ENCODE measurements at places on chromosomes 4 and X. TPM values are rescaled to one million over a fixed set of nuclear protein-coding genes. Genes with fewer than 3 reads are reported as not detected.

KLHL4 gene
- total RNA-seq: 39.9 TPM

PLXNA3 gene
- total RNA-seq: 458 TPM

NSG1 gene
- total RNA-seq: 208 TPM

ZNF280C gene
- total RNA-seq: 13.0 TPM

OPRPN gene
- total RNA-seq: not detected

GPAT3 gene
- total RNA-seq: not detected

IL2RG gene
- total RNA-seq: not detected

PSAPL1 gene
- total RNA-seq: not detected

CENPVL1 gene
- not detected for total RNA-seq

DNA sequence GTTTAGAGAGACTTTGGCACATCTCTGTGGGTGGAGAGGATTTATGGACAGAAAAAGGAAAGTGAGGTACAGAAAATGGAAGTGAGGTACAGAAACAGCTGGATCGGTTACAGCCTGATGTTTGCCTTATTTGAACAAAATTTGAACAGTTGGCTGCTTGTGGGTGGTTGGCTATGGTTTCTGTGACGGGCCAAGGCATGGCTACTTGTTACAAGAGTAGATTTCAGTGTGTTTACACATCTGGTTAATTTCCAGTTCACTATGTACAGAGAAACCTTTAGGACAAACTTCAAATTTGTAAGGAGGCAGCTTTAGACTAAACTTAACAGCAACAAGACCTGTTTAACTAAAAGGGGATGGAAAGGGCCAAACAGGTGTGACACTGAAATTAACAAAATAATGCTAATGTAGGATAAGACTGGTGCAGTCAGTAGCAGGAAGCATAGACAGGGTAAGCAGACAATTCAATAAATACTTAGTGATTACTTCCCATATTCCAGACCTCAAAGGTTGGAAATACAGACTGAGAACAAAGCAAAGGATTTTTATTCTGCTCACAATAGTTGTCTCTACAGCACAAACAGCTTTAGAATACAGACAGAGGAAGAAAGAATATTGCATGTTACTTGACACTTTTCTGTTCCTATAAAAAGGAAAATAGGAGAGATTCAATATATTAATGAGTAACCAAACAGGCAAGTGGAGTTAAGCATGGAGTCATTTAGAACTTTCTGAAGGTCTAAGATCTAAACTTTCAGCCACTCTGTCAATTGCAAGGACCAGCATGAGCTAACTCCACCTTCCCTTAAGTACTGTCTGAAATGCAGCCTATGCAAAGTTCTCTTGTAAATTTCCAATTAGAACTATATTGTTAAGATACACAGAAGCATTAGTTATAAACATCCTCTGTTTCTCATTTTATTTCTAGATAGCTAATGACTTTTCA lies 294.4 kb upstream of the FAT4 start:
- DNase-seq: no peak

GRCh38 chr4:6002492-6002833 lies 15.8 kb downstream of the C4orf50 start:
- DNase-seq: no peak

GRCh38 chr4:115234405-115235093 lies 121.1 kb upstream of the NDST4 start:
- no peak for DNase-seq

GRCh38 chrX:6384371-6384770 lies 150.5 kb downstream of the VCX3A start:
- DNase-seq: no peak

DNA sequence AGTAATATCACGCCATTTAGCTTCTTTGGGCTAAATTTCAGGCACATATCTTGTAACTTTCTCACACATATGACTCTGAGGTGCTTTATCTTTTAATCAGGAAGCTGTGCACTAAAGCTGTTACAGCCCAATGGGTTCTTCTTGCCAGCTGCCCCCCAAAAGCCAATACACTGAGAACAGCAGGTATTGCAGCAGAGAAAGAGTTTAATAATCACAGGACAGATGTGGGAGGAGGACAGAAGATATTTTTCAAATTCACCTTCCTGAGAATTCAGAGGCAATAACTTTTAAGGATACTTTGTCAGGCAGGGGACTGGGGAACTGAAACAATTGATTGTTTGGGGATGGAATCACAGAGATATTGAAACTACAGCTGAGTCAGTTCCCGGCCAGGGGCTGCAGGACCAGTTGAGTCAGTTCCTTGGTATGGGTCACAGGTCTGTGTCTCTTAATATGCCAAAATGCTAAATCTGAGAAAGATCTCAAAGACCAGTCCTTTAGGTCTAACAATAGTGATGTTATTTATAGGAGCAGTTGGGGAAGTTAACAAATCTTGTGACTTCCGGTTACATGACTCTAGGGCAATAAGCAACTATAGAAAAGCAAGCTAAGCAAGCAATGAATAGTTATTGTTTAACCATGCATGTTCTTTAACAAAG lies 28.1 kb downstream of the DDIT4L start:
- DNase-seq: no peak

GRCh38 chr4:168839758-168840391 lies 170.2 kb downstream of the CBR4 start:
- DNase-seq: no peak

GRCh38 chr4:11765849-11766453 lies 337.3 kb upstream of the HS3ST1 start:
- DNase-seq: peak; percentile 22

DNA sequence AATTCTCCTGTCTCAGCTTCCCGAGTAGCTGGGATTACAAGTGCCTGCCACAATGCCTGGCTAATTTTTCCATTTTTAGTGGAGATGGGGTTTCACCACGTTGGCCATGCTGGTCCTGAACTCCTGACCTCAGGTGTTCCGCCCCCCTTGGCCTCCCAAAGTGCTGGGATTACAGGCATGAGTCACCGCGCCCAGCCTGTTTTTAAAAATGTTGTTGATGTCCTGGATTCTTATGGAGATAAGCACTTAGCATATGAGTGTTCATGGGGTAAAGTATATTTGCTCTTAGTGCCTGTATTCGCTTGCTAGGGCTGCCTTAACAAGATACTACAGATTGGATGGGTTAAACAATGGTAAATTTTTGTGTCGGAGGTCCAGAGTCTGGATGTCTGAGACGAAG lies 91.7 kb downstream of the CEP44 start:
- DNase-seq: no peak

- no peak for DNase-seq
Observed at GRCh38 chrX:38240541-38240940, 19.9 kb upstream of the SRPX start.

GRCh38 chr4:68180849-68181526 lies 51.3 kb upstream of the TMPRSS11F start:
- no peak for DNase-seq

- DNase-seq: no peak
Observed at GRCh38 chr4:73872316-73873108, 3.3 kb downstream of the CXCL1 start.

DNA sequence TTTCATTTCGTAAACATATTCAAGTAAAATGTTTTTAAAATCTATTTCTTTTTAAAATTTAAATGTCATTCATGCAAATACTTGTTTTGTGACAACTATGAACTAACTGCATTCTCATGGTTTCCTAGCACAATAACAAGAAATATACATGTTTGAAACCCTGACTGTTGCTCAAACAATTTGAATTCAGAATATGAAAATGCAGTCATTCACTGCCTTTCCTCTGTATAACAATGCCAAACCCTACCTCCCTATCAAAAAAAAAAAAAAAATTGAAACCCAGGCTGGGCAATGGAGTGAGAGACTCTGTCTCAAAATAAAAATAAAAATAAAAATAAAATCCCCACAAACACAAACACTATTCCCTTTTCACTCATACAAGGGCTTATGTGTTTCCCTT lies 42.1 kb downstream of the MAB21L2 start:
- no peak for DNase-seq

- DNase-seq: peak; percentile 22
Observed at GRCh38 chr4:160880180-160880579, 1283.6 kb downstream of the FSTL5 start.

GRCh38 chr4:176376032-176376614 lies 56.4 kb downstream of the SPCS3 start:
- no peak for DNase-seq

GRCh38 chr4:73653695-73654106 lies 33.5 kb upstream of the RASSF6 start:
- no peak for DNase-seq

DNA sequence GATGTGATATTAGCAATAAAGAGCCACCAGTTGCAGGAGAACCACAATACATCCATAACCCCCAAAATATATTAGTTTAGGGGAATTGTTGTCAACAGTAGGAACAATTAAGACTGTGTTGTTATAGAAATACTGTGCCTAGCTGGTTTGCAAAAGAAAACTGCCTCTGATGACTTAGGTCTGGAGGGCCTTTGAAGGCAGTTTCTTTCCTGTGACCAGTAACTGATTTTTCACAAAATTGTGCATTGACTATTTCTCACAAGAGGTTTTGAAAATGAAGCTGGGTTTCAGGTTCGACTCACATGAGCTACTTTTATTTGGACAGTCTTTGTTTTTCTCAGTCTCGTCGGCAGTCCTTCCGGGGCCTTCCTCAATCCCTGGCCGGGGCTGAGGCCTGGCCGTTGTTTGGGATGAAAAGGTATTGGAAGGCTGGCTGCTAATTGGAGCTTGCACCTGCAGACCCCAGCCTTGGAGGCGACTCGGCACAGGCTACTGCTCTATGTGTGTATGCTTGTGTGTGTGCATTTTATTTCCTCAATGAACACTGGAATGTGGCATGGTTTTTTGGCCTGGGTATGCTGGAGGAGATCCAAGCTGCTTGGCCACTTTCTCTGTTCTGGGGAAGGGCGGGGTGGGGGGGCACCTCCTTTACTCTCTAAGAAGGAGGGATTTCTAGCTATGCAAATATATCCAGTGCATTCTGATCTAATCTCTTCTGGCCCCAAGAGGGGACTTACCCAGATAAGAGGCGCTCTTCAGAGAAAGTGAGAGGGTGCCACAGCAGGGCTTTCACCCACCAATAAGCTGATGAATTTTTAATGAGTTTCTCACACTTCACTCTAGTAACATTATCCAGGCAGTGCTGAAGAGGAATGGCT lies 49.5 kb upstream of the LNX1 start:
- no peak for DNase-seq

- DNase-seq: no peak
Observed at GRCh38 chrX:74865725-74866124, 59.5 kb downstream of the NEXMIF start.

- DNase-seq: no peak
Observed at GRCh38 chrX:136214551-136214950, 36.6 kb downstream of the MAP7D3 start.
